ENCODE measurements at places on chromosomes 6 and 20.
A peak's percentile ranks its signal among the peaks of the same experiment; 100 is the strongest.

DNA sequence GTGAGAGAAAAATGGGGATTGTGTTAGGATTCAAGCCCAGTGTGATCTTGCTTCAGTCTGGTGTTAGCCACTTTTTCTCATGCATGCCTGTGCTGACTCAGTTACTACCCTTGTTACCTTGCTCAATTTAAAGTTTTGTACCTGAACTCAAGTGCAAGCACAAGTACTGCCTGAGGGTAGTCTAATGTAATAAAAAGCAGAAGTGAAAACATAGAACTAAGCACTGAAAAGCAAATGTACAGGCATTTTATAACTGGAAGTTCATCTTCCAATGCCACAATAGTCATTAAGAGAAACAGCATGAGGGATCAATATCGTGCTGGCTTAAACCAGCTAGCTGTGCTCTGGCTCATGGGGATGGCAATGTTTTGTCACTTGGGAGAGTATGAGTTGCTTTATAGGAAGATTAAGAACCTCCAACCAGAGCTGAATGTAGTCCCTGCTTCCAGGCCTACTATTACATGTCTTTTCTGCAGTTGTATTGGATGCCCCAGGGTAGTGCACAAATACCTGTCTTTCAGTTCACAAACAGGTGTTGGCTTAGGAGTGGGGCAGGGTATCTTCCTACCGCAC is 48.7 kb downstream of the SLC35F1 start:
- no peak for DNase-seq

GRCh38 chr6:157891544-157892362 is 68.7 kb downstream of the SNX9 start:
- DNase-seq = no peak

- DNase-seq = peak; percentile 65
Observed at GRCh38 chr6:31597006-31597405, 4.2 kb upstream of the NCR3 start.

- peak; percentile 34 for DNase-seq
Observed at GRCh38 chr6:118890997-118891790, 2.8 kb upstream of the ASF1A start.

DNA sequence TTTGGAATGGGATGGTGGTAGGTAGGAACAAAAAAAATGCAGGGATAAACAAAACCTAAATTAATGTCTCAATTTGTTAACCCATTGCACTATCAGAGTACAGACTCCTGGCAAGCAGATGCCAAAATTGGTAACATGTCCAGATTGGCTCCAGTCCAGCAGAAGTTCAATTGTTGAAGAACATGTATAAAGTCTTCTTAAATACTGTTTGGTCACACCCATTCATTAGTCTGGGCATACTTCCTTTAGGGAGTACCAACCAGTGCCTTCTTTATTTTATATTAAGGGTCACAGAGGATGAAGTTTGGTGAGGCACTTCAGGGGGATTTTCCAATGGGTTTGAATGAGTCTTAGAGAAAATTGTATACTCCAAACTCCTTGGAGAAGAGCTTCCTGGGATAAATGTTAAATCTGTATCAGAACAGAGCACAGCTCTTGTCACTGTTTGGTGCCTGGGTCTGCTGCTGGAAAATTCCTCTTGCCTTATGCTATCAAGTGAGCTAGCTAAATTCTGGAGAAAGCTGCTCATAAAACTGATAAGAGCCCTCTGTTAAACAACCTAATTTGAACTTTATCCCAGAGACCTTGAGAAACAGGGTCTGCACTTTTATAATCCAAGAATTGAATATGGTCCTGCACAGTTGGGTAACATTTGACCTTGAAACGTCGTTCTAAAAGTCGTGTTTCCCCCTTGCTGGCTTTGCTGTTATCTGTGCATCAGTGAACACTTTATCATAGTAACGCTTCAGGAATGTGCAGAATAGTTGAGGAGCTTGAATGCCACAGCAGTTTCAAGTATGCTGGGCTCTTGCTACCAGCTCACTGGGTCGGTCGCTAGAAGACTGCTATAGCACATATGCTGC is 334.1 kb upstream of the CITED2 start:
- DNase-seq = peak; percentile 80

- DNase-seq = peak; percentile 62
Observed at GRCh38 chr6:75345413-75345812, 60.8 kb upstream of the TMEM30A start.

GRCh38 chr6:7213416-7213815 is 99.6 kb downstream of the SSR1 start:
- DNase-seq = no peak
